Prostate gland (tissue), 2 donors: ENCODE measurements at places on chromosomes 16 and 17.

GRCh38 chr17:17303010-17303846 is at the start of gene NT5M:
NT5M (plus strand) TSS chr17:17303373; CDS start chr17:17303551, 178 bp downstream.
- peak; percentile 78 for DNase-seq

DNA sequence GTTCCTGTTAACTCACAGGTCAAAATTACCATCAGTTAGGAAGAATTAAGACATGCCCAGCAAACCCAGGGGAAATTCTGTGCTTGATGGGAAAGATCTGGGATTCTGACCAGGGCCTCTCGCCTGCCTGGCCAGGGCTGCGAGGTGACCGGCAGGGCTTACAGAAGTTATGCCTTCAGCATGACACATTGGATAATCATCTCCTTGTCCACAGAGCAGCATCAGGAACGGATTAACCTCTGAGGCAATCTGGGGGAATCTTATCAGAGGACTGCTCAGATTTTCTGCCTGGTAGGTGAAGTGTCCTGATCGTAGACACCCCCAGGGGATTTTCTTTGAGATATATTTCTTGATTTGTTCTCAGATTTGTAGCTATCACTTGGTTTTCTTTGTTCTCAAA is 172.5 kb downstream of the HS3ST3A1 start:
- DNase-seq, result no peak

- no peak for DNase-seq
Observed at GRCh38 chr17:57557834-57558681, 187.0 kb downstream of the CCDC182 start.

DNA sequence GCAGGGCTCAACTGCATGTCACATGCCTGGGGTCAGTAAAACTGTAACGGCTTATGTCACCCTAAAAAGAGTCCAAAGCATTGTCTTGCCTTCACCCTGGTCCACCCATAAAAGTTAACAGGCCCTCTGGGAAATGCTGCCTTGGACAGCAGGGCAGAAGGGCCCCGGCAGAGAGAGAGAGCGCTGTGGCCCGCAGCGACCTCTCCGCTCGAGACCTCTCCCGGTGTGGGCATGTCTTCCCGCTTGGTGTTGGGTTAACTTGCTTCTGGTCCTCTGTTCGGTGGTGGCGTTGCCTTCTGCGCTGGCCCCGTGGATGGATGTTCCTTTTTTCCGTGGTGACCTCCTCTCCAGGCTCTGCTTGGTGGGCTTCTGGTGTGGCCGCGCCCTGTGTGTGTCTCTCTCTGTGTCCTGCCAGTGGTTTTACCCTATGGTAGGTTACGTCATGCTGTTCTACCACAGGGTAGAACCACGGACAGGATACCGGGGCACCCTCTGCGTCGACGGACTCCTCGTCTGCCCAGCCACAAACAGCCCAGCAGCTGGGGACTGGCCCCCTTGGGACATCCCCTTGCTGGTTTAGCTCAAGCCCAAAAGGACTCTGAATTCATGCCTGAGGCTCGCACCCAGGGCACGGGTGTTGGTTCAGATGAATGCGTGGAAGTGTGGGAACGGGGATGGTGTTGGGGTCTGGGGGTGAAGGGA is 18.3 kb upstream of the CLEC18A start:
- no peak for DNase-seq

DNA sequence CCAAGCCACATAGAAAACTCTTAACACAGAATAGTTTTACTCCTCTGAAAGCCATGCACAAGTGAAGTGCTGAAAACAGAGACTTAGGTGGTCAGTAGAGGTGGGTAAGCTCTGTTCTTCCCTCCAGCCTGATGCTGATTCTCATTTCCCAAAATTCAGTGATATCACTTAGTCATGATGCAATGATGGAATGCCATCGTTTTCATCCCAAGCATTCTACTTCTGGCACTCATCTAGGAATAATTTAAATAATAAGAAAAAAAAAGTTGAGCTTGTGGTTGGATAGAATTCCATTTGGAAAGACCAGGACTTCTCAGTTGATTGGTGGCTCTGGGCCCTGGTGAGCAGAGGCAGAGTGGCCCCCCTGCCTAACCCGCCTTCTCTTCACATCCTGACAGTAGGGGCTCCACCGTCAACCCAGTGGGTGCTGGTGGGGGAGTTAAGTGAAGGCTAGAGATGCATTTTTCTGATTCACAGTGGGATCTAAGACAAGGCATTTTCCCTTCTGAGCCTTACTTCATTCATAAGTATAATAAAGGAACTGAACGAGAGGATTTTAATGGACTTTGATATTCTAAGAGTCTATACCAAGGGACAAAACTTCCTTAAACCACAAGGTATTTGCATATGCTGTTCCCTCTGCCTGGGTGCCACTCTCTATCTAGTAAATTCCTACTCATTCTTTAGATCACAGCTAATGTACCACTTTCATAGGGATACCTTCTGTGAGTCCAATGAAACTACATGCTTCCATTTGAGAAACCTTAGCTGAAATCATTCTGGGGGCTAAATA is 310.3 kb upstream of the DYNLRB2 start:
- DNase-seq, result no peak

- DNase-seq, result no peak
Observed at GRCh38 chr16:12721841-12722421, 81.8 kb downstream of the CPPED1 start.

GRCh38 chr16:55622272-55622671 is 33.5 kb upstream of the SLC6A2 start:
- no peak for DNase-seq

DNA sequence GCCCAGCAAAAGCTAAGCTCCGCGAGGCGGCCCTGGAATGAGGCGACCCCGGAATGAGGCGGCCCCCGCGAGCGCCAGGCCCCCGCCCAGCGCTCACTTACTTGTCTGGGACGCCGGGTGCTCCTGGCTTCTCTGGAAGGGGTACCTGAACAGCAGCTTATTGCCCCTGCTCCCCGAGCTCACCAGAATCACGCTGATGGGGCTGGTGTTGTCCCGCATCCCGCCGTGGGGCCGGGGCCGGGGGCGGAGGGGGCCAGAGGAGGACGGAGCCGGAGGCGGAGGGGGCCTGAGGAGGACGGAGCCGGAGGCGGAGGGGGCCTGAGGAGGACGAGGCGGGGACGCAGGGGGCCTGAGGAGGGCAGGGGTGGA is 440 bp downstream of the NPRL3 start:
- no peak for DNase-seq

DNA sequence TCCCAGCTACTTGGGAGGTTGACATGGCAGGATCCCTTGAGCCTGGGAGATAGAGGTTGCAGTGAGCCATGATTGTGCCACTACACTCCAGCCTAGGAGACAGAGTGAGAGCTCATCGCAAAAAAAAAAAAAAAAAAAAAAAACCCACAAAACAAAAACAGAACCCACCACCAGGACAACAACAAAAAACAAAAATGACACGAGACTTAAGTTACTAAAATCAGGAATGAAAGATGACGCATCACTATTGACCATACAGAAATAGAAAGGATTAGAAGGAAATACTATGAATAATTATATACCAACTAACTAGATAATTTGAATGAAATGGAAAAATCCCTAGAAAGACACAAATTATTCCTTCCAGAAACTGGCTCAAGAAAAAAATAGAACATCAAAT is 432.4 kb upstream of the PMFBP1 start:
- no peak for DNase-seq

DNA sequence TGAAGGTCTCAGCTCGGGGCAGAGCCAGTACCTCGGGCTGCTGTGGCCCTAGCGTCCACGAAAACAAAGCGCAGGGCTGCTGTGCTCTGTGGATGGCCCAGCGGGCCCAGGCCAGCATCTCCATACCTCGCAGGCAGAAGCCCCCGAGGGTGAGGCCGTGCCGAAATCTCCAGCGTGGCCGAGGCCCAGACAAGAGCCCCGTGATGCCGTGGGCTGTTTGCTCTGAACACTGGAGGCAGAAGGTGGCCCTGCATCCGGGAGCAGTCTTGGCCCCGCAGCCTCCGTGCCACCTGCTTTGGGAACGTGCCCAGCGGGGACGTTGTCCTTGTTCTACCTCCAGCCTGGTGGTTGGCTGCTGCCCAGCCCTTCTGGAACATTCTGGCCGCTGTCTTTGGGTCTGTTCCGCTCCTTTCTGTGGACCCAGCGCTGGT is 121.4 kb downstream of the BANP start:
- DNase-seq, result no peak

DNA sequence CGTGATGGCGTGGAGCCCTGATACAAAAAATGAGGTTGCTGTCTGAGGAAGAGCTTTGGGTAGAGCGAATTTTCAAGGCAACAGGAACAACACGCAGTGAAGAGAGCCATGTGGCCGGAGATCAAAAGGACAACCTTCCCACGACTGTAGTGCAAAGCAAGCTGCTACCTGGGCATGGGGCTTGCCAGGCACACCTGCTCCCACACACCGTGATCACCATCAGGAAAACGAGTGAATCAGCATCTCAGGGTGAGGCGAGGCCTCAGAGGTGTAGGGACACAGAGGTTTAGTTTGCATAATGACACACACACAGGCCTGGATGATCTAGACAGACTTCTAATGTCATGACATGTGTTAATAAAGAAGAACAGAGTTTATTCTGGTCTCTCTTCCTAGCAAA is 65.7 kb downstream of the PARN start:
- DNase-seq, result no peak

DNA sequence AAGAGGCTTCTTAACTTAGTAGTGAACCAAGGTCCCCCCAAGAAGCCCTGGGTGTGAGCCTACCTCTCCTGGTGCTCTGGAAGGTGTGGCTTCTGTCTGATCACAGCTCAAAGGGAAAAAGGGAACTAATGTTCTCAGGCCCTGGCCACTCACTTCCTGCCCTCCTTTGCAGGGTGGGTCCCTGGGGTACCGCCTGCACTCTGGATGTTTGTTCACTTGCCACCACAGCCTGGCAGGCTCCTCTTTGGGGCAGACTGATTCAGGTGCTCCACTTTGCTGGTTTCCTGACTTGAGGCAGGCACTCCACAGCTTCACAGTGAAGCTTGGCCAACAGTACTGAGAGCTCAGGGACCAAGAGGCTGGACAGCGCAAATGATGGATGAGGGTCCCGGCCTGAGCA is 5.9 kb upstream of the MYO15A start:
- DNase-seq, result no peak

DNA sequence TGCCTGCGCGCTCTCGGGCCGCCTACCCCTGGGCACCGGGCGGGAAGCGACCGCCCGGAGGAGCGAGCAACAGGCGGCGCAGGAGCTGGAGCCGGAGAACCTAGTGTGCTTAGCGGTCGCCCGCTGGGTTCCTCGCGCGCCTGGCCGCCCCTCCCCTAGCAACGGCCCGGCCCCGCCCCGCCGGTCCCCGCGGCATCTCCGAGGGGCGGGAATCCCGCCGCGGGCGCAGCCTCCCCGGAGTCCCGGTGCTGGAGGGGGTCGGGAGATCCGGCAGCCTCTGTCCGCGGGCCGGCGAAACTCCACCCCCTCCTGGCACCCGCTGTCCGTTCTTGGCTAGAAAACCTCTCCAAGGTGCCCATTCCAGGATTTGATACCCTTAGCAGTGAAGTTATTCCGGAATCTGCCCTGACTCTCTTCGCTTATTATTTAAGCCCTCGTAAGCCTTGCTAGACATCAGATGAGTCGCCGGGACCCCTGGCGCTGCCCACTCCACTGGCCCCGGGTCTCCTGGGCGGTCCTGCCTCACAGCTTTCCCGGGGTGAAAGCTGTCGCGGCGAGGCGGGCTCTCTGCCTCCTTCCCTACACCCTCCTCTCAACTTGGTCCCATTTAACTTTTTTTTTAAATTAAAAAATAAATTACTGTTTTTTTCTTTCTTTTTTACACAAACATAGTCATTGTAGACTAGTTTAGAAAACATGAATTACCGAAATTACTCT is at the start of gene RPRML:
Gene RPRML (minus strand): TSS at position 107 of the 717 bp plus-strand sequence. CDS start 246 bp downstream, outside the sequence.
- no peak for DNase-seq

GRCh38 chr17:64077379-64077778 is 52.6 kb downstream of the ERN1 start:
- DNase-seq, result no peak

GRCh38 chr16:85683363-85683762 is 5.4 kb downstream of the GINS2 start:
- no peak for DNase-seq

- no peak for DNase-seq
Observed at GRCh38 chr17:14107889-14108288, 38.6 kb downstream of the COX10 start.

- DNase-seq, result no peak
Observed at GRCh38 chr16:11410376-11411058, 65.3 kb downstream of the RMI2 start.

DNA sequence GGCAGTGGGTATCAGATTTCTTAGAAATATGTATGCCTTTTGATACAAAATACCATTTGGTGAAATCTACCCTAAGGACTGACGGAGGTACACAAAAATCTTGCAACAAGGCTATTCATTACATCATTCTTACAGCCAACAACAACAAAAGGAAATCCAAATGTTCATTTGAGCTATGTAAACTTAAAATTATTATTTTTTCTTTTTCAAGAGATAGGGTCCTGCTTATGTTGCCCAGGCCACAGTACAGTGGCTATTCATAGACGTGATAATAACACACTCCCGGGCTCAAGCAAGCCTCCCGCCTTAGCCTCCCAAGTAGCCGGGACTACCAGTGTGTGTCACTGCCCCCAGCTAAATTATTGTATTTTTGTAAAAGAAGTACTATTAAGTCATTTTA is 9.0 kb downstream of the SRR start:
- DNase-seq, result no peak

GRCh38 chr17:78476973-78477372 is 98.5 kb downstream of the PGS1 start:
- DNase-seq, result no peak

- DNase-seq, result no peak
Observed at GRCh38 chr17:76147211-76148014, 6.4 kb upstream of the FOXJ1 start.

- DNase-seq, result no peak
Observed at GRCh38 chr17:39196808-39197291, 619 bp downstream of the CACNB1 start.

GRCh38 chr17:329784-330420 is 22.7 kb downstream of the RPH3AL start:
- DNase-seq, result no peak

- DNase-seq, result no peak
Observed at GRCh38 chr16:68715471-68715870, 21.6 kb upstream of the CDH1 start.

- peak; percentile 23 for DNase-seq
Observed at GRCh38 chr17:4072487-4073157, 70.2 kb downstream of the ZZEF1 start.
